ENCODE measurements at places on chromosomes 12 and 14.

- DNase-seq = no peak
Measured at GRCh38 chr12:82708061-82708879, 21.6 kb downstream of the TMTC2 start.

DNA sequence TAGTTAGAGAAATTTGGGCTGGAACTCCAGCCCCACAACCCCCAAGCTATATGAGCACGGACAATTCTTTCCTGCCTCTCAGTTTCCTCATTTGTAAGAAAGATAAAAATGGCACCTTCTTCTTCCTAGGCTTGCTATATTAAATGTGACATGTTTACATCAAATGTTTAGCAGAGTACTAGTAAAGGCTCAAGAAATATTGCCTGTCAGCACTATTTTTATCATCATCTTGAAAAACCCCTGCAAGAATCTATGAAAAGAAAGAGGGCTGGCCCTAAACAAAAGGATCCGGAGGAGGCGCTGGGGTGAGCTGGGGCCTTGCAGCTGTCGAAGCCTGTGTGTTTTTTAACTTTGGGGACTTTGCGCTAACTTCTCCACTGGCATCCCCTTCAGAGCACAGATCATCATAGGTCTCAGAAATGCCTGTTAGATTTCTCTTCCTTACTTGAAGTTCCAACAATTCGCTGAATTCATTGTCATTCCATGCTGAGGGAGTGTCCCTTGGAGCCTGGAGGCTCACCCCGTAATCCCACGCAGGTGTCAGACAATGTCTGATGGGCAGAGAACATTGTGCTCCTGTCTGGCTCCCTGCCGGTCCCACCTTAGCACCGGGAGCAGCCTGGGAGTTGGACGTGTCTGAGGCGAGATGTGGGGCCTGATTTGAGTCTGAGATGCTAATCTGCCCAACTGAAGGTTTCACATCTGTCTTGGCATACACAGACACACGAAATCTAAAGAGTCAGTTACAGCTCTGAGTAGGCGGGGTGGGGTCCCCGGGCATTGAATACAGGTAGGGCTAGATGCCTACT lies 206.8 kb downstream of the NUAK1 start:
- no peak for DNase-seq

- DNase-seq = no peak
Measured at GRCh38 chr14:23143911-23144310, 24.9 kb upstream of the CEBPE start.

GRCh38 chr12:58470266-58471010 lies 449.9 kb downstream of the LRIG3 start:
- no peak for DNase-seq

DNA sequence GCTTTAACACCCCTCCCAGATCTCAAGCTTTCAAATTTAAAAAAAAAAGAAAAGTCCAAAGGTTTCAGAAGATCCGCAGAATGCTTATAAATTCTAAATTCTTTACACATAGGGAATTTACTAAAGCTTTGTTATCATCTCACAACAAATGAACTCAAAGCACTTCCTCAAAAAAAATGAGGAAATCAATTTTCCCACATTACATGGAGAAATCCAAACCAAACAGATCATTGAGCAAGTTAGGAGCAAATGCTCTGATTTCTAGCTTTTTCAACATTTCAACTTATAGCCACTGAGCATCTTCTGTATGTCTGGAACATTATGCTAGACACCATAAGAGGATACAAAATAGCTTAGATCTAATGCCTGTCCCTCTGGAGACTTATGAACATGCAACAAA lies 161.0 kb downstream of the CEP128 start:
- DNase-seq = no peak

- DNase-seq = no peak
Measured at GRCh38 chr12:49294086-49294803, 702 bp upstream of the PRPH start.

- no peak for DNase-seq
Measured at GRCh38 chr12:124232654-124232987, 62.3 kb upstream of the RFLNA start.

DNA sequence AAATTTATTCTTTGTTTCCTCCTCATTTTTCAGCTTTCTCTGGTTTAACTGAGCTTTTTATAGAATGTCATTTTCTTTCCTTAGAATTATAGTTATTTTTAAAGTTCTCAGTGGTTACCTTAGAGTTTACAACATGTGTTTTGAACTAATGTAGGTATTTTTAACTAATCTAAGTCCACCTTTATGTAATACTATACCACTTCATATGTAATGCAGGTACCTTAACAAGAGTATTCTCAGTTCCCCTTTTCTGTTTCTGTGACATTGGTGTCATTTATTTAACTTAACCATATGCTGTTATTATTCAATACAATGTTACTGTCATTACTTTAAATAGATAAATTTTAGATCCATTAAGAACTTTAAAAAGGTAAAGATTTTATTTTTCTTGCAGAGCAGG lies 30.3 kb upstream of the KCNC2 start:
- DNase-seq = no peak

GRCh38 chr12:112941528-112942335 lies 3.5 kb downstream of the OAS3 start:
- no peak for DNase-seq

DNA sequence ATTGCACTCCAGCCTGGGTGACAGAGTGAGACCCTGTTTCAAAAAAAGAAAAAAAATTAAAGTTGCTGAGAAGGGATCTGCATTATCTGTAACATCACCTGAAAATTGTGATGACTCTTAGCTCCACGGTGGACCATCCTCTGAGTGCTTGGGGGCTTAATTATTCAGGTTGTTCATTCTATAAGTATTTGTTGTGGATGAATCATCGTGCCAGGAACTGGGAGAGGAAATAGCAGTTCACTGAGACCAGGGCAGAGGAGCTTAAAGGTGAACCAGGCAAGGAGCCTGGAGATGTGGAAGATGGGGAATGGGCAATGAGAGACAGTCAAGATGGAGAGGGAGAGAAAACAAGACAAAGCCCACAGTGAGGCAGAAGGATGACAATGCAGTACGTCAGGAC lies 25.5 kb upstream of the GSC start:
- DNase-seq = no peak

DNA sequence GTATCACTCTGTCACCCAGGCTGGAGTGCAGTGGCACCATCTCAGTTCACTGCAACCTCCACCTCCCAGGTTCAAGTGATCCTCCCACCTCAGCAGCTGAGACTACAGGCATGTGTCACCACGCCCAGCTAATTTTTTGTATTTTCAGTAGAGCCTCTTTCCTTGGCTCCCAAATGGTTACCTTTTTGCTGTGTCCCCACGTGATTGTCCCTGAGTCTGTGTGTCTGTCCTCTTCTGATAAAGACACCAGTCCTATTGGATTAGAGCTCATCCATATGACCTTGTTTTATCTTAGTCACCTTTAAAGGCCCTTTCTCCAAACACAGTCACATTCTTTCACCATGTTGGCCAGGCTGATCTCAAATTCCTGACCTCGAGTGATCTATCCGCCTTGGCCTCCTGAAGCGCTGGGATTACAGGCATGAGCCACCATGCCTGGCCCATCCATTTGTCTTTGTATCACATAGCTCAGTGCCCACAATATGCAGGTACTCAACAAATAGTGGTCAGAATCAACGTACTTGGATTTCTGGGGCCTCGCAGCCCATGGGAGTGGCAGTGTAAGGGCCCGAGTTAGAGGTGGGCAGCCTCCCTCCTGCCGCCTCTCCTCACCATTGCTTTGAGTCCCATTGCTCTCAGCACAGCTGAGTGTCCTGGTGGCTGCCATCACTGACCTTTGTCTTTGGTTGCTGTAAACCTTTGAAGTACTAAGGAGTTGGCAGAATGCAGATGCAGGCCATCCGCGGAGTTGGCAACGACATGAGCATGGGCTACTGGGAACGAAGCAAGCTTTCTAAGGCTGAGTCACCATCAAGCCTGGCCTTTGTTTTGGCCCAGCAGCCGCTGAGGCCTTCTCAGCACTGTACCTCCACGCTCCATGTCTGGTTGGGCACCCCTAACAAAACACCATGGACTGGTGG lies 9.3 kb downstream of the TPCN1 start:
- DNase-seq = no peak

DNA sequence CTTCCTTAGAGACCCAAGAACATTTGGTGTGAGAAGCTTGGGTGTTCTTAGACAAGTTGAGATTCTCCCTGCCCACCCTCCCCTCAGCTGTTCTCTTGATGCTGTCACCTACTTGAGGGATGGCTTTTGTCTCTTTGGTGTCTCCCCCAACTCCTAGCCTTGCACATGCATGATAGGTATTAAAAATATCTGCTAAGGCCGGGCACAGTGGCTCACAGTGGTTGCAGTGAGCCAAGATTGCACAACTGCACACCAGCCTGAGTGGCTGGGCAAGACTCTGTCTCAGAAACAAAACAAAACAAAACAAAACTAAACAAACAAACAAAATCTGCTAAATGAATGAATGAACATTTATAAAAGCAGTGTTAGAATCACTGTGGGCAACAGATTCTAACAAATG lies 261.1 kb downstream of the AKAP6 start:
- DNase-seq = no peak

GRCh38 chr12:116295327-116296263 lies 18.1 kb upstream of the MED13L start:
- no peak for DNase-seq

GRCh38 chr14:105602799-105603793 lies 76.7 kb downstream of the TMEM121 start:
- no peak for DNase-seq

DNA sequence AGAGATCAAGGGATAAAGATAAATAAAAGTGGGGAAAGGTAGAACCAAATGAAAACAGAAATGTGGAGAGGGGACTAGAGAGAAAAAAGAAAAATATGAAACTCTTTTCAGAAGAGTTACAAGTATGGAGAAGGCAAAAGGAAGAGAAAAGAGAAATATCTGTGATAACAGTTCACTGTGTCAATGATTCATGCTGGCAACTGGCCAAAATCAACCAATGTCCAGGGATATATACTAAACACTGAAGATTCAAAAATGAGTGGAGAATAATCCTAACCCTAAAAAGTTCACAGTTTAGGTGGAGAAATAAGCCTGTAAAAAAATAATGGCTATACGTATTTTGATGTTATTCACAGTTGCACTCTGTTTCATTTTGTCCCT lies 372.3 kb upstream of the KITLG start:
- no peak for DNase-seq

DNA sequence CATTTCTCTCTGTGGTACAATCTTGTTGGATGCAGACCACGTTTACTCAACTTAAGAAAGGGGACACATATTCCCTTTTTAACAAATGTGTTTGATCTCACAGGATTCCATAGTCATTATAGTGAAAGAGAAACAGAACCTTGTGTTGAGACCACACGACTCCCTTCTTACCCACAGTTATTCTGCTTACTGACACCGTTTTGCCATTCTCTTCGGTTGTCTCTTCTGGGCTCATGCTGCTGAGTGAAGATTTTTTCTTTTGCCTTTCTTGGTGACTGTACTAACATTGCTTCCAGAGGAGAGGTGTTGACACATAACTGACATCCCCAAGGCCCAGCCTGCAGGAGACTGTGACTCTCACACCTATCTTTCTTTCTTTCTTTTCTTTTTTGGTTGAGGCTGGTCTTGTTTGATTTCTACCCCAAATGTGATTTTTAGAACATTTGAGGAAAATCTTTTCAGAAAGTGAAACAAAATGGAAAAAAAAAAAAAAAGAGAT lies 61.2 kb upstream of the OTOGL start:
- DNase-seq = no peak

DNA sequence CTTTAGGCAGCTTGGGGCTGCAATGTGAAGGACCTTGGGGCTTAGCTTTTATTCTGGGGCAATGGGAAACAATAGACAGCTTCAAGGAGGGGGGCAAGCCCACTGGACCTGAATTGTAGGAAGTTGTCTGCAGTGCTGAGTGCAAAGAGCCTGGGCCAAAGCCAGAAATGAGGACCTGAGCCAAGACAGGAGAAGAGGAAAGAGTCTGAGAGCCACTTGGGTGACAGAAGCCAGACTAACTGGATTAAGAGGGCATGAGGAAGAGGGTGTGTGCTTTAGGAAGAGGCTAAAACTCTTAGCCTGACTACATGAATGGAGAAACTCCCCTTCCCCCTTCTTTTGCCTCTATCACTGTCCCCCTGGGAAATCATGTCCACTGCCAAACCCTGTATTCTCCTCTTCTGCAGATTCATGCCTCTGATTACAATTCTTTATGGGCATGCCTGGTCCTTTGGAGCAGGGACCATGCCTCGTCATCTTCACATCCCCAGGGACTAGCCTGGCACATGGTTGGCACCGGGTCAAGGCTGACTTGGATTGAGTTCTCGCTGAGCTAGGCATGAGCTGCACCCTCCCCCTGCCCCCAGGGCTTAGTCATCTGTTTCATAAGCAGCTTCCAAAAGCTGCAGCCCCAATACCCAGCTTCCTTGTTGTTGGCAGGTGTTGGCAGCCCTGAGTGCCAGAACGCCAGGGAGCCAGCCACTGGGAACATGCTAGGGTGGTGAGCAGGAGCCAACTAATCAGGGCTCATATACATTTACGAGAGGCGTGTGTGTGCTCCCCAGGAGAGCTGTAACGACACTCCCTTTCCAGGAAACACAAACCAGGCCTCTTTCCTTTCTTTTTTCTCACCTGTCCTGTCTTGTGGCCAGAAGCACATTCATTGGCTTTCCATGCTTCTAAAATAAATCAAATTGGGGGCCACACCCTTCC lies 27.7 kb upstream of the JDP2 start:
- no peak for DNase-seq

GRCh38 chr12:62448436-62448835 lies 18.2 kb upstream of the MON2 start:
- no peak for DNase-seq

DNA sequence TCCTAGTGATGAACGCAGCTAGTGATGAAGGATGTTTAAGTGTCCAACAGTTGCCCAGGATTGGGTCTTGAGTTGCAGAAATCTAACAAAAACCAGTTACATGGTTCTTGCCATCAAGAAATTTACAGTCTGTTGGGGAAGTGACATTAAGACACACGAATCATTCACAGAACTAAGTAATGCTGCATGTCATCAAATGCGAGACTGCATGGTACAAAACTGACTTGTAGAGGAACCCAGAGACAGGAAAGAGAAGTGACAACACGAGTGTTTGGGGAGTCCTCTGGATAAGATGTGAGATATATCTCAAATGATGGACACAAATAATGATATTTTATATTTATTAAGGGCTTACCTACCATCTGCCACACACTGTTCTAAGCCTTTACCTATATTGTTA lies 6.1 kb upstream of the SYNE3 start:
- no peak for DNase-seq

GRCh38 chr14:72903716-72904115 lies 9.8 kb upstream of the DPF3 start:
- no peak for DNase-seq

DNA sequence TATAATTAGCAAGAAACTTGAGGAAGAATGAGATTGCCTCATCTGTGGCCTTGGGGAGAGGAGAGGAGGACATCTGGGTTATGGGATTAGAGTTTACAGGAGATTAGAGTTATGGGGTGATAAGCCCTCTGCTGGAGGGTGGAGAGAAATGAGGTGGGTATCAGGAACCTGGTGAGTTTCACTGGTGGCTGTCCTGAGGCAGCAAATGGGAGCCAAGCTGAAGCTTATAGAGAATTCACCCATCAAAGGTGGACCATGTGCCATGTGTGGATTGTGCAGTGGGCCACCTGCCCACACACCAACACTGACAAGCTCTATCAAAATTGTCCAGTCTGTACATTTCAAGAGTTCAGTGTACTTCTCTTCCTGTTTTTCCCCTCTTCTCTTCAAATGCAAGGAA lies 135.3 kb downstream of the AEBP2 start:
- DNase-seq = no peak

- DNase-seq = no peak
Measured at GRCh38 chr14:85175556-85175955, 354.4 kb upstream of the FLRT2 start.

All from activated B cell treated with CpG ODN at 0.5 μM for 24 hours (primary cell).